Muscle of arm (tissue), 14 donors: ENCODE measurements at places on chromosomes 16 and 17.

DNA sequence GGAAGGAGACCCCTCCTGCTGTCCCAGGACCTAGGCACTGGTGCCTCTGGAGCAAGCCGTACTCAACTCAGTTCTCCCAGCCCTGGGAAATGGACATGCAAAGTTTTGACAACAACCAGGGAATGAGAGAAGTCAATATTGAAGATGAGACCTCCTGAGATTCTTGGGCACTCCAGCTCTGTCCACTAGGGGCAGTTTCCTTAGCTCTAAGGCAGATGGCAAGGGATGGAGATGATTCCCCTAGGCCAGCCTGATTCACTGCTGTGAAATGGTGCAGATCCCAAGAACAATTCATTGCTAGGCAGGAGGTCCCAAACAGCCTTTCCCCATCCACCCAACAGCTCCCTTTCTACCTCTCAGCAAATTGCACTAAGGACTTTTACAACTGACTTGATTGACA is 20.5 kb upstream of the SDR42E2 start:
- no peak for DNase-seq

DNA sequence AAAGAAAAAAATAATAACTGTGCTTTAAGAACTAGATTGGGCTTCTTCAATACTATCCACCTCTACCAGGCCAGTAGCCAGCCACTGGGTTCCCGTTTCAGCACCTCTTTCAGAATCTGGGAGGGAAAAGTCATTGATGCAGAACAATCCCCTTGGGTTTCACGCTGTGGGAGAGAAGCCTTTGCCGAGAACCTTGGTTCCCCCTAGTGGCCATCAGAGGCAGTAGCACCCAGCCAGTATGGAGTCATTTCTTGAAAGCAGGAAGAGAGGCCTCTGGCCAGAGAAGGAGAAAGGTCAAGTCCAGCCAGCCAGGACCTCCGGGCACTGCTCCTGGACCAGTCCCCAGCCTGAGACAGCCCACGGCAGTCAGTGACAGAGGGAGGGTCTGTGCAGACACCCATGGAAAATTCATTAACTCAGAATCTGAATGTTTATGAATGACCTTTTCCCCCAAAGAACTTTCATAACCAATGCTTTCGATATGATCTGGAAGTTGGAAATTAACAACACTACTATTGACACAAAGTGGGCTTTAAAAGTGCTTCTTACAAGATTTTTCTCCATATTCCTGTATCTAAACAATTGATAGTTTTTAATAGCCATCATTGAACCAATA is 51.2 kb upstream of the CDH5 start:
- DNase-seq: peak; percentile 83

DNA sequence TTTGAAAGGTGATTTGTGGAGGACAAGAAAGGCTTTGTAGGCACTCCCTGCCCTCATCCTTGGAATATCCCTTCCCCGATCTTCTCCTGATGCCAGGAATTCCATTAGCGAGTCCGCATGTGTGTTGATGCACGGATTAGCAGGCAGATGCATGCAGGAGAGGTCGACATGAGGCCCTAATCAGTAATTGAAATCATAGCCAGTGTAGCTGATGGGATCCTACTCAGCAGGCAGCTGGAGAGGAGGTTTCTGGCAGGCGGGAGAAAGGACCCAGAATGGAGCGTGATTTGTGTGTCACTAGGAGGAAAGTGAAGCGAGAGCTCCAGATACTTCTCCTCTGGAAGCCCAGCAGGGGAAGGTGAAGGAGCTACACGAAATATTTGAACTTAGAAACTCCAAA is 196.3 kb upstream of the CDH11 start:
- no peak for DNase-seq

DNA sequence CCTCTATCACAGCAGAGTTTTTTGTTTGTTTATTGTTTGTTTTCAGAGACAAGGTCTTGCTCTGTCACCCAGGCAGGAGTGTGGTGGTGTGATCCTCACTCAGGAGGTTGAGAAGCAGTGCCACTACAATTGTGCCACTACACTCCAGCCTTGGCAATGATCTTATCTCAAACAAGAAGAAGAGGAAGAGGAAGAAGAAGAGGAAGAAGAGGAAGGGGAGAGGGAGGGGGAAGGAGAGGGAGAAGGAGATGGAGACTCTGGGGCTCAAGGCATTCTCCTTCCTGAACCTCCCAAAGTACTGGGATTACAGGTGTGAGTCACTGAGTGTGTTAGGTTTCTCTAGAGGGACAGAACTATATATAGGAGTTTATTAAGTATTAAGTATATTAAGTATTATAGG is 17.1 kb upstream of the C17orf58 start:
- no peak for DNase-seq

DNA sequence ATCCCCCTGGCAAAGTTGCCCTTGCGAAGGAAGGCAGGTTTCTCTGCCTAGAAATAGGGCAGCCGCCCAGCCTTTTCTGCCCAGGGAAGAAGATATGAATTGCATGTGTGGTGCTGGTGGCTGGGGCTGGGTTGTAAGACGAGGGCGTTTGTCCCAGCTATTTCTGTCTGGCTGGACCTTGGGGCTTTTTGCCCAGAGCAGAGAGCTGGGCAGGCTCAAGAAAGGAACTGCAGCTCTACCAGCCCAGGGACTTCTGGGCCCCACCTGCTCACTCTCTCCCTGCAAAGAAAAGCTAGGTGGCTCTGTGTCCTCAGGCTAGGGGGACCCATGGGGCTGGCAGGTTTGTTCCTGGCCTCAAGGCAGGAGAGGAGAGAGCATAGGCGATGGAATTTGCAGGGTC is 586 bp downstream of the CACNG1 start:
- no peak for DNase-seq

- DNase-seq: no peak
Measured at GRCh38 chr17:29682054-29682453, 59.3 kb upstream of the CORO6 start.
